ENCODE measurements at places on chromosomes 6 and 20.

GRCh38 chr20:32527052-32527446, 58.1 kb downstream of the NOL4L start:
- no peak for DNase-seq

- no peak for DNase-seq
Observed at GRCh38 chr6:37127961-37128862, 41.7 kb upstream of the PIM1 start.

DNA sequence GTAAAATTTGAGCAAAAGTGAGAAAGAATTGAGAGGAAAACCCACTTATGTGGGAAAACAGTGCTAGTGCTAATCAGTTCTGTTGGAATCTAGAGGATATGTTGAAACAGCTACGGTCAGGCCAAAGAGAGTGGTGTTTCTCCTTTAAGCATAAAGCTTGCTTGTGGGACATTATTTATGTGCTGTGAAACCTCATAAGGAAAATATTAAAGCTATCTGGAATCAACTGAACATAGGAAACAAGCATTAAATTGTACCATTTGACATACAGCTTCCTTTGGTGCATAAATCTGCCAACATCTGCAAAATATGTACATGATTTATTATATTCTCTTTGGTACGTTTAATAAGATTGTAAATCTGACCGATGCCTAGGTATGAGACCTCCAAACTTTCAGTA, 182.5 kb upstream of the PDE10A start:
- no peak for DNase-seq

- DNase-seq = no peak
Observed at GRCh38 chr6:35072698-35073055, 68.5 kb downstream of the TCP11 start.

DNA sequence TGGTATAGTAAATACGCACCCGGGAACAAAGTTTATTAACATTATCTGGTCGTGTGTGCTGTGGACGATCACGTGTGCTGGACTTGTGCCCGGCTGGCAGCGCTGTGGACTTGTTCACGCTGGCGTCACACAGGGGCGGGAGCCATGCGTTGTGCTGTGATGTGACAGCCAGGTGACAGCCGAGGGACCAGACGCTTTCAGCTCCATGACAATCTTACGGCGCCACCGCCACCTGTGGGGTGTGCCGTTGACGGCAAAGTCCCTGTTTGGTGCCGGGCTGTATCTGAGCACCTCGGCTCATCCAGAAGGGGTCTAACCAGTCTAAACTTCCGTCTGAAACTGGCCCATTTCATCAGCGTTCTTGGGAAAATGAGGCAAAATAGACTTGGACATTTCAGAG, 25.2 kb downstream of the DLL1 start:
- no peak for DNase-seq

GRCh38 chr20:46400253-46400652, 6.2 kb downstream of the ELMO2 start:
- DNase-seq = peak; percentile 35

DNA sequence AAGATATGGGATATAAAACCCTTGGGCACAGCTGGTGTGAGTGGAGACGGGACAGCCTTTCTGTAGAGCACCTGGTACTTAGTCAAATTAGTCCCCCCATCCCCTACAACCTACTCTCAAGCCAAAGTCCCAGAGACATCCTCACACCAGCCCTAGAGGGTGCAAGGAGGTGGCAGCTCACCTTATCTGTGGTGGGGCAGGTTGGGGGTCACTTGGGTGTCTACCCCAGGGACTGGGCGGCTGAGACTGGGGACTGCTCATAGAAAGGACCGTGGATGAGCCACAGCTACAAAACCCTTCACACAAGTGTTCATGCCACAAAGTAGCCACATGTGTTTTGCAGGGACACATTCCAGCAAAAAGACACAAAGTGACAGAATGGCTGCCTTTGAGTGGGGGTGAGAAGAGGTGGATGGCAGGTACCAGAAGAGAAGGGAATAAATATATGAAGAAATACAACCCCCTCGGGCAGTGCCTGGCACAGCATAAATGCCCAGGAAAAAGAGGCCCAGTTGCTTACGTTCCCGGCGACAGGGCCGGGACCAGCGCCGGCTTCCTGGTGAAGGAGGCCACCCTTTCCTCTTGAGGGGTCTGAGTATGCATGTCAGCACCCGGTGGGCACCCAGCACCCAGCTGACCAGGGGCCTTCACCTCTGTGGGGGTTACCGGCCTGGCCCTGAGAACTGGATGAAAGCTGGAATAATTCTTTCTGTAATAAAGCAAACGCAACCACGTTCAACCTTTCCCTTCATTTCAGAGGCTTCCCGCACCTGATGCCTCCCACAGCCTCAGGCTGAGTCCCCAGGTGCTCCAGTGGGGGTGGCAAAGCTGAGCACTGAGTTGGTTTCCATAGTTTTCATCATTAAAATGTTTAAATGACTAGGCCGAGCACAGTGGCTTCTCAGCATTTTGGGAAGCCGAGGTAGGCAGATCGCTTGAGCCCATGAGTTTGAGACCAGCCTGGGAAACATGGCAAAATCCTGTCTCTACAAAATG, 14.4 kb upstream of the CEBPB start:
- no peak for DNase-seq

DNA sequence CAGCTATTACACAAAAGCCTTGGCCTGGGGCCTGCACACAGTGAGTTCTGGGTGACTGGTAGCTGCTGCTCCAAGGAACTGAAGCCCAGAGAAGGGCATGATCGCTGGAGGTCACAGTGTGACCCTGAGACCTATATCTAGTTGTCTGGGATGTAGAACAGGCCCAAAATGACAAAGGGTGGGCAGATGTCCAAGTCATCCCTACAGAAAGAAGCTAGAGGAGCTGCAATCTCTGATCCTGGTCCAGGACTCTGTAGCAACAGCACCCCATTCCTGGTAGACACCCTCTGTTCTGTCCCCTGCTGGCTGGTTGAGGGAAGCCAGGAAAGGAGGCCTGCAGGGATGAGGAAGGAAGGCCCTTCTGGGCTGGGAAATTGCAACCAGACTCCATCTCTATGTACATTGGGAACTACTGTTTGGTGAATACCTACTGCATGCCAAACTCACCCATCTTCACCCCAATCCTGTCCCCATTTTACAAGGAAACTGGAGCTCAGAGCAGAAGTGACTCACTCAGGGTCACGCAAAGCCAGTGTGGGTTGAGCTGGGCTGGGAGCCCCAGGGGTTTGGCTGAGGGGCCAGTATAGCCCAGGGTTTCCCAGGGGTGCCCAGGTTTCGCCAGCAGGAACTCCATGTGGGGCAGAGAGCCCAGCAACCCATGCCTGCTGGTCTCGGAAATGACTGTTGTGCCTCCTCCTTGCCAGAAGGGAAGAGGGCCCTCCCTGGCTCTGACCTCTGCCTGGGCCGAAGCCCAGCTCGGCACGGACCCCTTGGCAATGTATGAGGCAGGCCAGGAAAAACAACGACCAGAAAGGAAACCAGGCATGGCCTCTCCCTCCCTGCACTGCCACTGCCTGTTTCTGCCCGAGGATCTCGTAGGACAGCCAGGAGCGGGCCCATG, 44.9 kb upstream of the TLDC2 start:
- DNase-seq = no peak

DNA sequence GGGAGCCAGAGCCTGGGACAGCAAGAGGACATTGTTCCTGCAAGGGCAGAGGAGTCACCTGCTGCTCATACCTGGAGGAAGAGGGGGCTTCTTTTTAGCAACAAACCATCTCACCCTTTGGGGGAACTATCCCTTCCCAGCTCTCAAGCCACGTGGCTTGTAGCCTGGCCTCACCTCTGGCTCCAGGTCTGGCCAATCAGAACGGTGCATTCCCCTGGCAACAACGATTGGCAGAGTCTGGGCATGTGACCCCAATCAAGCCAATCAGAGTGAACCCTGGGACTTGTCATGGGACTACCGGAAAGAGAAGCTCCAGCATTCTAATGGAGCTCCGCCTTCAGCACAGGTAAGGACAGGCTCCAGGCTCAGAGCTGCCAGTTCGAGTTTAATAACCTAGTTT, 33.6 kb downstream of the KCNB1 start:
- no peak for DNase-seq

DNA sequence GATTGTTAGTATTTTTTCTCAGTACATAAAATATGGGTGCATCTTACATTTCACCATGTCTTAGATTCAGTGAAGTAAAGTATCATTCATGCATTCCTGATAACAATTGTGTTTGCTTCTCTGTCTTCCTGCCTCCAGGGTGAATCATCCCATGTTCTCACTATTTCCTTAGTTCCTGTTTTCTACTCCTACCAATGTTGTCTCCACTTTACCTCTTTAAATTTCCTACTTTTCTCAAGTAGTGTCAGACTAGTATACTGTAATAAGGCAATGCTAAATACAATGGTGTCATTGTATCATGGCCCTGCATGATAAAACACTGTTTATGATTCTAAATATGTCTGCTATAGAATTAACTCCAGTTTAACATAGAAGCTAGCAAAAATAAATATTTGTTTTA, 37.4 kb upstream of the GABRR1 start:
- no peak for DNase-seq

DNA sequence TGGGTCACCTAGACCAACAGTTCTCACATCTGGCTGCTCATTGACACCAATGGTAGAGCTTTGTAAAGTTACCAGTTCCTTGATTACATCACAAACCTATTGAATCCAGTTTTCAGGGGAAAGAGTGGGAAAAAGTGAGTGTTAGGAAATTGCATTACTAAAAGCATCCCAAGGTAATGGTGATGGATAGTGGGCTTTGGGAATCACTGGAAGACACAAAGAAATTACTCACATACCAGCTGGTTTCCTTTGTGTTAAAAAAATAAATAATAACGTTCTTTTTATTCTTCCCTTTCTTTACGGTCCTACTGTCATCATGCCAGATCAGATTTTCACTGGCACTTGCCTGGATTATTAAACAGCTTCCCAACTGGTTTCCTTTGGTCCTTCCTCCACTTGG, 370.7 kb downstream of the RFPL4B start:
- no peak for DNase-seq

DNA sequence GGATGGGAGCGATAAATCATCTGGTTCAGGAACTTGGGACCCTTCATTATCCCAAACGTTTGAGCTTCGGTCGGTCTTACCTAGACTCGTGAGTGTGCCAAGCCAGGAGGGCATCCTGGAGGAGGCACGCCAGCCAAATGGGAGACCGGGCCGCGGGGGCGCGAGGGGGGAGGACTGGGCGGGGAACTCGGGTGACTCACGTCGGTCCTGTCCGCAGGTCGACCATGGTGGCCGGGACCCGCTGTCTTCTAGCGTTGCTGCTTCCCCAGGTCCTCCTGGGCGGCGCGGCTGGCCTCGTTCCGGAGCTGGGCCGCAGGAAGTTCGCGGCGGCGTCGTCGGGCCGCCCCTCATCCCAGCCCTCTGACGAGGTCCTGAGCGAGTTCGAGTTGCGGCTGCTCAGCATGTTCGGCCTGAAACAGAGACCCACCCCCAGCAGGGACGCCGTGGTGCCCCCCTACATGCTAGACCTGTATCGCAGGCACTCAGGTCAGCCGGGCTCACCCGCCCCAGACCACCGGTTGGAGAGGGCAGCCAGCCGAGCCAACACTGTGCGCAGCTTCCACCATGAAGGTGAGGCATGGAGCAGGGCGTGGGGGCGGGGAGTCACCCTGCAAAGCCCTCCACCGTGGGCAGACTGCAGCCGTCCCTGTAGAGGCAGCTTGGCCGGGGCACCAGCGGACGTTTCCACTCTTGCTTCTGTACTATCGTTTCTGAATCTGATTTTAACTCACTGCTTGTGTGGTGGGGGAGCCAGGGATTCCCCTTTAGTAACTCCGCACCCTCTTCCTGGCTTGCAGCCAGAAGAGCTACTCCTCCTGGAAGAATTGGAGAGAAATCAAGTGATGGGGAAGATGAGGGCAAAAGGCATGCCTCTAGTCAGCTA, 2.7 kb downstream of the BMP2 start:
- DNase-seq = no peak

DNA sequence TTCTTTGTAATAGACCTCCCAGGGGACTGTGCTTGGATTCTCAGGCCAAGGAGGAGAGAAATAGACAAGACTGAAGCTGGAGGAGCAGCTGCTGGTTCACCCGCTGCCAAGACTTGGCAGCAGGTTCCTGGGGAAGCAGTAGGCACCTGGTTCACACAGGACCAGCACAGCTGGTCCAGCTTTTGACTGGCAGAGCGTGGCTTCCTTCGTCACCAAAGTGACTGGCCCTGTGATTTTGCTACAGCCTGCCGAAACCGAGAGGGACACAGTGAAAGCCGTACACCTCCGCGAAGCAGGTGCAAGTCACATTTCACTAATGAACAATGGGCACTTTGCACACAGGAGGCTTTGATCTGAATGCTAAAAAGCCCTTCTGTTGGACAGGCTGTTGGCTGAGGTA, 199.0 kb downstream of the RNF144B start:
- DNase-seq = no peak

DNA sequence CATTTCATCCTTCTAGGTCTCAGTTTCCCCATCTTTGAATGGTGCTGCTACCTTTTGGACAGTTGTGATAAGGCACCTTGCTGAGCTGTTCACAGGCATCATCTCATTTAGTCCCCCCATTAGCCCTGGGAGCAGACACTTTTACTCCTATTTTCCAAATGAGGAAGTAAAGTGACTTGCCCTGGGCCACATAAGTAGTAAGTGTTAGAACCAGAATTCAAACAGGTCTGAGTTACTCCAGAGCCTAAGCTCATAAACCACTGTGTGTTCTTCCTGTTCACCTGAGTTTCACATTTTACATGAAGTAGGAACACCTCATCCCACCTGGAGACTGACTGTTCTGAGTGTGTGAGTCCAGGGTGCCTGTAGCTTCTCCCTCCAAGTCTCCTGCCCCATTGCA, 43.5 kb upstream of the EPB41L1 start:
- no peak for DNase-seq

DNA sequence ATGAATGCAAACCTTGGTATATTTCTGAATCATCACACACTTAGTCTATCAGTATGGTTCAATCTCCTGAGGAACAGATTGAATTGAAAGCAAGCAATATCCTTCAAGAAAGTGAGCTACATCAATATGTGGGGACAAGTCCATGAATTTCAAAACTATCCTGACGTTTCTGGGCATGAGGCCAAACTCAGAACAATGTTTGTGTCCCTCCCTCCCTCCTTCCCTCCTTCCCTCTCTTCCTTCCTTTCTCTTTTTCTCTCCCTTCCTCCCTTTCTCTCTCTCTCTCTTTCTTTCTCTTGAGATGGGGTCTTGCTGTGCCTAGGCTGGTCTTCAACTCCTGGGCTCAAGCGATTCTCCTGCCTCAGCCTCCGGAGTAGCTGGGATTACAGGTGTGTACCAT, 27.9 kb upstream of the SYNCRIP start:
- no peak for DNase-seq

GRCh38 chr6:3282476-3283236, 23.9 kb downstream of the PSMG4 start:
- peak; percentile 31 for DNase-seq

DNA sequence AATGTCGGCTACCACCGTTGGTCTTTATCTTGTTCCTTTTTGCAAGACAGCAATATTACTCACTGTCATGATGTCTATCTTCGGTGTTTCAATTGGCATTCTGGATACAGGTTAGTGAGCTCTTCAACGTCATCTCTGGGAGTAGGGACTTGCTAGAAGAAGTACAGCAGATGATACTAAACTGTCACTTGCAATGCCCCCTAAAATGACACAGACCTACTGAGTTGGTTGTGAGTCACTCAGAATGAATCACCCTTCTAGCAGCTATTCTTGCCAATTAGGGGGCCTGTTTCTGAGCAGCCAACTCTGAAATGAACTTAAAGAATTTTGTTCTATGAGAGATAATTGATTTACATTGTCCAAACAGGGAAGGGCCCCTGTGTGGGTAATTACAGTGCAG, 176.5 kb downstream of the SLC16A10 start:
- DNase-seq = no peak

All from muscle of arm (tissue), 14 donors.